Omental fat pad (tissue), 4 donors: ENCODE measurements at places on chromosomes 12 and 14.

DNA sequence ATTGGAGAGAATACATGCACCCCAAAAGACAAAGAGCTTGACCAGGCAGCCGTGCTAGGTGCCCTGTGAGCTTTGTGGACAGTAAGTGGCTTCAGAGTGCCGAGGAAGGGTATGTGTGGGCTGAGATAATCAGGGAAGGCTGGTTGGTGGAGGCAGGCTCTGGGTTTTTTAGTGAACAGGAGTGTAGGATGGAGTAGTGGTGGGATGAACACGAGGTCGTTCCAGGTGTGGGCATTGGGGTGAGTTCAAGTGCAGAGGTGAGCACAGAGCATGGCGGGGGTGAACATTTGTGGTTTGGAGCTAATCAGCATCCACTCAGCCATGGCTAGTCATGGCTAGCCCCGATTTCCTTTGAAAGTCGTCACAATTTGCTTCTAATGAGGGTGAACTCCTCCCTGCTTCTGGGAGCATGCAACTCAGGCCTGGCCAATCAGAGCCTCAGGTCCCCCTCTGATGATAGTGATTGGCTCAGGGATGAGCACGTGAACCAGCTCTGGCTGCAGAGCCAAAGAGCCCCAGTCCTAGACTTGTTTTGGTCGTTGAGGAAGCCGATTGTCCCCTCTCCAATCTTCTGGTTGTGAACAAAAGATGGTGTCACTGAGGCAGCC, 40.7 kb upstream of the TCL1B start:
- no peak for DNase-seq

DNA sequence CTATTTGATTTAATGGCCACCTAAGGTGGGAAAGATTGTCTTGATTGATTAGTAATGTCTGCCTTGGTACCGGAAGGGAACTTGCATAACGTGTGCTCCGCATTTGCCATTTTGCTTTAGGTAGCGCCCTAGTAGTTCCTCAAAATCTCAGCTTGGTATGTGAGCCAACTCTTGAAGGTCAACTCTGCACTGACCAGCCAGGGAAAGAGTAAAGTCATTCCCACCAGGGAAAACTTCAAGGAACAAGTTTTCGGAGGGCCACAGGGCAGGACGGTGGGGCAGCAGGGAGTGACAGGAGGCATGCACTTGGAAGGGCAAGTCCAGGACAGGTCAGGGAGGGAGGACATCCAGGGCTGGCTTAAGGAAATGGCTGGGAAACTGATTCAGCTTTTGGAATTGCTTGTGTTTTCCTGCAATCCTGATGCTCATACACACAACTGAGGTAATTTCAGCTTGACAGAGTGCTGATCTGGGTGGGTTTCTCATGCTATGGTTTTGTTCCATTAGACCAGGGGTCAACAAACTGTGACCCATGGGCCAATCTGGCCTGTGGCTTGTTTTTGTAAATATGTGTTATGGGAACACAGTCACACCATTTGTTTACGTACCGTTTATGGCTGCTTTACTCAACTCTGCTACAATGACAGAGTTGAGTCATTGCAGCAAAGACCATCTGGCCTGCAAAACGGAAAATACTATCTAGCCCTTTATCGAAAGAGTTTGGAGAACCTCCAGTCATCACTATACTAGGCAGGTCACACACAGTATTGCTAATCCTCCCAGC, 184.5 kb downstream of the RBM19 start:
- no peak for DNase-seq

DNA sequence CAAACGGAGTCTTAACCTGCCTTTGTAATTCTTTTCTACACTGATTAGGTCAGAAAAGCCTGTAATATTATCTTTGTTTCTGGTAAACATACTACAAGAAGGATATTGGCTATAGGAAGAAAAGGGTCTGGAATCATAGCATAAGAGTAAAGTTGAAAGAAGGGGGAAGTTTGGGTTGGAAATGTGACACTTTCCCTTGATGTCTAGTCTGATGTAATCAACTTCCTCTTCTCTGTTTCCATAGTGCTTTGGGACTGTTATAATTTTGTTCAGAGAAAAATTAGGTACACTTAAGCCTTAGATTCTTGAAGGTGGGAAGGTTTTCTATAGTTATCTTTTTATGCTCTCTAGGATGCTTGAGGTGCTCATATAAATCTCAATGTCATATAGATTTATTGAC, 322.2 kb downstream of the AEBP2 start:
- no peak for DNase-seq

- no peak for DNase-seq
Observed at GRCh38 chr14:68734231-68734732, 58.6 kb downstream of the ZFP36L1 start.

DNA sequence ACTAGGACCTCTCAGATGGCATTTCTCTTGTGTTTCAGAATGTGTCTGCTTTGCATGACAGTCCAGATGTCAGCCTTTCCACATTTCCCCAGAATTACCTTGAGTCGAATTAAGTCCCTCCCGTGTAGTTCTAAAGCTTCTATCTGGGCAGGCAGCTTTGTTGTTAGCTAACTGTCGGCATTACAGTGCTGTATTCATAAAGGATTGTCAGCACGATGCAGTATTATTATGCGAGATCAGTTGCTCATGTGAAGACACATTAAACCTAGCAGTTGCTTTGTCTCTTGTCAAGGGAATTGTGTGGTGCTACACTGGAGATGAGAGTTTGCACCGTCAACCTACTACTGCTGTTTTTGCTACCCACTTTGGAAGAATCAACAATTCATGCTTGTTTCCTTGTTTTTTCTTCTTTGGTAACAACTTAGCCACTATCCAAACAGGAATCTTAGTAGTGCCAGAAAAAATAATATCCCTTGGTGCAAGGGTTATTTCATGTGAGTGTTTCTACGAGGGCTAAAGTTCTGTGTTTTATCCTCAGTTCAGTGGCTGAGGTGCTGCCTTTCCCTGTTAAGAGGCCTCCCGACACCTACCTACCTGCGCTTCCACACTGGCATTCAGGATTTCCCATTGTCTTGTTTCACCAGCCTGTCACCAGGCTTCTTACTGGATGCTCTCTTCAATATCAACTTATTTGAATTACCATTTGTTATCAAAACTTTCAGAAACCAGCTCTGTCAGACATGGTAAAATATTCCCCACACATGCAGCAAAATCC, 297.9 kb upstream of the G2E3 start:
- no peak for DNase-seq

DNA sequence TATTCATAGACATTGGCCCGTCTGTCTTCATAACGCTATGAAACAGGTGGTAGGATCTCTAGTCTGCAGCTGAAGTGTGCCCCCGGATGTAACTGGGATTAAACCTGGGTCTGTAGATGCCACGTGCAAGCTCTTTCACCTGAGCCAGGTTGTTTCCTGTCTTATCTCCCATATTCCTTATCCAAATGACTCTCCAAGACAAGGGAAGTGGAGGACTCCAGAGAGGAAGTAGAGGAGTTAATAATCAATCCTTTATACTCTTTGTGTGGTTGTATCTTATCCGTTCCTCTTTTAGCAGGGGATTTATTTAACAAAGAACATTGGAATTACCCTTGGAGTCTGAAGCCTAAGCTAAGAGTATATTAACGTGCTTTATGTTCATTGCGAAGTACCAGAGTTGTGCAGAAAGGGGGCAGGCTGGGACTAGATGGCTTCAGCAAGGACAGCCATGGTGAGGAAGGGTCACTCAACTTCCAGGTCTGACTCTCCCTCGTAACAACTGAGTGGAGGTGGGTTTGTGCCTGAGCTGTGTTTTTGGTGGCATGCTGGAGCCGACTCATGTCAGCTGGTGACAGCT, 82.8 kb downstream of the RIN3 start:
- no peak for DNase-seq

- no peak for DNase-seq
Observed at GRCh38 chr14:74134484-74134883, 49.7 kb downstream of the LIN52 start.

DNA sequence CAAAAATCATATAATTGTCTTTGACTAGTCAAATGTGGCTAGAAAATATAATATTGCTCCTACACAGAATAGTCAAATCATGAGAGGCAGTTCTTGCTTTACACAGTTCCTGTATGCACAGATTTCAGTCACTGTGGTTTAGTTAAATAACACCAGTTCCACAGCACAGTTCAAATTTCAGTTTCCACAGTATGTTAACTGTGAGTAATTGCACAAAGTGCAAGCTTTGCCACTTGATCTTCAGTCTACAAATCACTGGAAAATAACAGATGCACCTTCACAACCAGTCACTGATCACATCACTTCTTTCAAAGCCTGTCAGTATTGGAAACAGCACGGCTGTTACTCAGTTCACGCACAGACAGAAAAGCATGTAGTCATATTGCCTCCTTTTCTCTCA, 38.7 kb downstream of the KCNH5 start:
- DNase-seq: no peak

- DNase-seq: no peak
Observed at GRCh38 chr12:111869671-111870070, 27.6 kb downstream of the MAPKAPK5 start.

- no peak for DNase-seq
Observed at GRCh38 chr12:50615907-50616296, 111.1 kb downstream of the DIP2B start.

DNA sequence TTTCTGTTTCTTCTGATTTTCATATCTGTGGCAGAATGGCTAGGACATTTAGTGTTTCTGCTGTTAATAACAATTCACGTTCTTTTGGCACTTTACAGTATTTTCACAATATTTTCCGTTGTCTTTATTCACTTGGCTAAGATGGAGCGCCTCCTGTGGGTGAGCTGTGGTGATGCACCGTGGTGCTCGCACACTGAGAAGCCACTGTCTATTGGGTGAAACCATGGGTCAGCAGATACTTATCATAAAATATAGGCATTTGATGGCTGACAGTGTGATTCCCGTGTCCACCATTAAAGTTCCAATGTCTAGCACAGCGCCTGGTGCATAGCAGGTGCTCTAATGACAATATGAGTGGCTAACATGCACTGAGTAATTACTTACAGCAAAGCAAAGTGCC, 141.8 kb downstream of the VRK1 start:
- DNase-seq: no peak

GRCh38 chr12:52713960-52714886, 10.9 kb upstream of the KRT77 start:
- DNase-seq: no peak
